ENCODE measurements at places on chromosomes 2 and 18. TPM values are rescaled to one million over a fixed set of nuclear protein-coding genes. Genes with fewer than 3 reads are reported as not detected.

SPDYA gene
- 0.33 TPM for total RNA-seq

OR6B2 gene
- total RNA-seq, result not detected

PGAP1 gene
- total RNA-seq, result 14.7 TPM

CNDP1 gene
- total RNA-seq, result not detected

CHN1 gene
- total RNA-seq, result 12.4 TPM

POLR1A gene
- total RNA-seq, result 59.2 TPM

RAB27B gene
- 0.10 TPM for total RNA-seq

CABYR gene
- 4.1 TPM for total RNA-seq

Measured in vein endothelial cell (primary cell).